ENCODE measurements at places on chromosomes 1 and 21.

DNA sequence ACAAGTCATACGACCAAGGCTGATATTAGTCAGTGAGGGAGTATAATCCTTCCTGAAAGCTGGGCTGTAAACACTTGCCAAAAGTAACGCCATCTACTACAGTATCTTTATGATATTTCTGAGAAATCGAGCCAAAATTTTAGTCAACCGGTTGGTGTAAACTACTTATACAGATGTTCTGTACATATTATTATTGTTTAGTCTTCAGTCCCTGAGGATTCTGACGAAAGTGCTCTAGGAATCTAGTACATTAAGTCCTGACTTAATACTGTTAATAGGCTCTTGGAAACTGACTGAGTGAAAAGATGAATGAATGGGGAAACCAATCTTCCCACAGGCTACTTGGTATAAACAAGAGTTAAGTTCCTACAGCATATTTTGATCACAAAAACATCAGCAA lies 274.3 kb downstream of the USP25 start:
- ATAC-seq, result no peak

- no peak for ATAC-seq
Observed at GRCh38 chr21:38312822-38313221, 56.0 kb downstream of the KCNJ15 start.

- ATAC-seq, result no peak
Observed at GRCh38 chr21:42478504-42478903, 17.5 kb downstream of the RSPH1 start.

GRCh38 chr1:2557482-2558400 lies 1.6 kb downstream of the TNFRSF14 start:
- no peak for ATAC-seq

DNA sequence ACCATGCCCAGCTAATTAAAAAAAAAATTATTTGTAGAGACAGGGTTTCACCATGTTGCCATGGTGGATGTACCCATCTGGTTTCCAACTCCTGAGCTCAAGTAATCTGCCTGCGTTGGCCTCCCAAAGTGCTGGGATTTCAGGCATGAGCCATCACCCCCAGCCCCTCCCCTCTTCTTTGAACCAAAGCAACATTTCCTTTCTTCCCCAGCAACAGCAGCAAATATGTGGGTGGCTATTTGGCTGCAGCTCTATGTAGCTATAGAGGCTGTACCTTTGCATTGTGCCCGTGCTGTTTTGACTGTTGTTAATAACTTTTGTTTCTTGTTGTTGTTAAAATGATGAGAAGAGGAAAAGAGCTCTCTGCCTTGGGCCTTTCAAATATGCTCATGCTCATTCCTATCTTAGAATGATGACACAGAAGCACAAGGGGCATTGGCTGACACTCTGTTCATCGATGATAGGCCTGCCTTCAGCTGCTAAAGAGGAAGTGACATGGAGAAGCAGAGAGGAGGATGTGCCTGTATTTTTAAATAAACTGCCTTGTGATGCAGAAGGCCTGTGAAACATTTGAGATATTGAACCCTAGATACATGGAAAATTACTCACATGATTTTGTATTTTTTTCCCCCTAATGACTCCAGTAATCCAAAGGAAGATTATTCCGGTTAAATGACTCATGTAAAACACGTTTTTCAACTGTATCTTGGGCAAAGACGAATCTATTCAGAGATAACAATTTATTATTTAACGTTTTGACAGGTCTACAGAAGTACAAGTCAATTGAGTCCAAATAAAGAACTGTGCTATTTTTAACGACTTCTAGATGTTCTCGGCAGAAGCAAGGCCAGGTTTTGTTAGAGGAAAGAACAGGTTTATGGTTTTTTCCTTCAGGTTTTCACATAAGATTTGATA lies 20.5 kb upstream of the XPR1 start:
- ATAC-seq, result no peak

- no peak for ATAC-seq
Observed at GRCh38 chr1:246078126-246078887, 428.8 kb downstream of the SMYD3 start.

DNA sequence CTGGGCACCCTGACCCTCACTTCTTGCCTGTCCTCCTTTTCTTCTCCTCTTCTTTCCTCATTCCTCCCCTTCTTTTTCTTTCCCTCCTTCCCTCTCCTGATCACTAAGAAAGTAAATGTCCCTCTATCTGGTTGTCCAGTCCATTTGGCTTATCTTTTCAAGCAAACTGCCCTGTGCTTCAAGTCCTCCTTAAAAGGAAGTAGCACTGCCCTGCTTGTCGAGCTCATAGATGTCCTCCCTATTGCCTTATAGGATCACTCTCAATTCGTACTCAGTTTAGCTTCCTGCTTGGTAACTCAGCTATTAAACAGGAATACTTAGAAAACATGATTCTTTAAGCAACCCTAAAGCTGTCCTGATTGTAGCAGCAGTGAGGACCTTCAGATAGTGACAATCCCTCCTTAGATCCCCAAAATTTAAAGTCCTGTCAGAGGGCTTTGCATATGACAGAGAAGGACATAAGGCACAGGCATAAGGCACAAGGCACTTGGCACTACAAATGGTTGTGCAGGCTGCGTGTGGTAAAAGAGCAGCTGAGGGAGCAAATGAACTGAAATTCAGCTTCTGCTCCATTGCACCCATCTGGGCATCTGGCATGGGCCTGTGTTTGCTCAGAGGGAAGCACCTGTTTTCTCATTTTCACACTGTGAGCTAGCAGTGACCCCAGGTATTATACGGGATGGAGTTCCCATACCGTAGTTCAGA lies 26.1 kb upstream of the SLAMF6 start:
- ATAC-seq, result no peak
